NCI-H526 (cell line): ENCODE measurements at places on chromosomes 6 and 20.

DNA sequence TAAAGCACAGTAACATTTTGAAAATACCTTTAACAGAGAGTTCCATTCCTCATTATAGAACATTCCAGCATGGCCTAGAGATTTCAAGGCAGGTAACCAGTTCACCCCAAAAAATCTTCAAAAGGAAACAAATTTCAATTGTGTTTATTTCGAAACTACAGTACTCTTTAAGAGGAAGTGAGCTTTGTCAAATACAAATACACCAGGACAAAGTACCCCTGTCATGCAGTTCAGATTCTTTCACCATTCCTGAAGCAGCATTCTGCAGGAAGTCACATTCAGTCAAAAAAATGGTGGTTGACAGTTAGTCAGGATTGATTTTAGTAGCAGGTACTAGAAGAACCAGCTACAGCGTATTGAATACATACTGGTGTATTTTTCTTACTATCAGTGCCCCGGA, 89.6 kb upstream of the RIN2 start:
- no peak for DNase-seq

DNA sequence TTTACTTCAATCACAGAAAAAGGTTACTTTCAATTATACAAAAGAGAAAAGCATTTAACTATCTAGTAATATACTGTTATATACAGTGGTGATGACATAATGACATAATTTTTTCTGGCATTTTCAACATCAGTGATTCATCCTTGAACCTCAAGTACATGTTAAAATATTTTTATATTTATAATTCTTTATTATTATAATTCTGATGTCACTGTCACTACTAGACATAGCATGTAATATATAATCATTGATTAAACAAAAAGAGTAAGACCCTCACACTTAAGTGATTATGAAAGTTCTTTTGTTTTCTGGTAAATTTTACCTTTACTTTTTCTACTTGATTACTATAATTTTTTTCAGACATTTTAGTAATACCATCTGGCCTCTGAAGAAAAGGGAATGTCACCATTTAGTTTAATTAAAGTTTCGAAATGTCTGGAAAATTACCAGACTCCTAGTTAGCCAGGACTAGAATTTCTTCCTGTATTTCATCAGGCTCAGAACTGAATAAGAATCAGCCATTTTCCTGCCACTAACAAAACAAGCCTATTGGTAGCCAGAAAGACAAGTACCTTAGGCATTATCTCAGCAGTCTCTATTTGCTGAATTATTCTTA, 71.5 kb downstream of the FILIP1 start:
- no peak for DNase-seq

DNA sequence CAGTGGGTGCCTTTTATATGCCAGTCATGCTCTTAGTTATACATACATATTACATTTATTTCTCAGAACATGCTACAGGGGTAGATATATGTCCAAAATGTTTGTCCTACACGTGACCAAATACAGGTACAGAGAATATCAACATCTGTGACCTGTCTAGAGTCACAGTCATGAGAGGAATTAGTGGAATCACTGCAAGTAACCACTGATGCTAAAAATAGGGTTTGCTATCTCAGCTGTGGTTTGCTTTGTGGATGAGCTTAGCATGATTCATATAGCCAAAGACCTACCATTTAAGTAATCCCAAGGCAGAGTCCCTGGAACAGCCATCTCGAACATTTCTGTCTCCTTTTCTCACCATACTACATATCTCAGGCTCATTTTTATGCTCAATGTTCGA, 32.3 kb downstream of the GSTA3 start:
- no peak for DNase-seq

GRCh38 chr20:1941226-1941625, 46.0 kb downstream of the SIRPA start:
- no peak for DNase-seq

GRCh38 chr6:56244528-56245253, 2.7 kb downstream of the COL21A1 start:
- DNase-seq, result no peak

DNA sequence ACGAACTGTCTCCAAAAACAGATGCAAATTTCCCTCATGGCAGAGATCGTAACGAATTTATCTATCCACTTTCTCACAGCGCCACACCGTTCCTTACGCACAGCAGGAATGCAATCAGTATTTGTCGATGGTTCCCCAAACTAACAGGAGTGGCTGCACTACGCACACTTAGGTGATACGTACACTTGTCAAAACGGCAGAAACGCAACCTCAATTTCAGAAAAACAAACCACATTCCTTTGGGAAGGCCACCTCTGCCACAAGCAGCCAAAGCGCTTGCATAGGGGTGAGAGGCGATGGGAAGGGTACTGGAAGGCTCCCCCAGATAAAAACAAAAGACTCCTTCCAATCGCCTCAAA, 638 bp downstream of the MDN1 start:
- peak; percentile 59 for DNase-seq

- DNase-seq, result no peak
These were observed 129.8 kb upstream of the ZFP64 start for GRCh38 chr20:52321396-52321795.

DNA sequence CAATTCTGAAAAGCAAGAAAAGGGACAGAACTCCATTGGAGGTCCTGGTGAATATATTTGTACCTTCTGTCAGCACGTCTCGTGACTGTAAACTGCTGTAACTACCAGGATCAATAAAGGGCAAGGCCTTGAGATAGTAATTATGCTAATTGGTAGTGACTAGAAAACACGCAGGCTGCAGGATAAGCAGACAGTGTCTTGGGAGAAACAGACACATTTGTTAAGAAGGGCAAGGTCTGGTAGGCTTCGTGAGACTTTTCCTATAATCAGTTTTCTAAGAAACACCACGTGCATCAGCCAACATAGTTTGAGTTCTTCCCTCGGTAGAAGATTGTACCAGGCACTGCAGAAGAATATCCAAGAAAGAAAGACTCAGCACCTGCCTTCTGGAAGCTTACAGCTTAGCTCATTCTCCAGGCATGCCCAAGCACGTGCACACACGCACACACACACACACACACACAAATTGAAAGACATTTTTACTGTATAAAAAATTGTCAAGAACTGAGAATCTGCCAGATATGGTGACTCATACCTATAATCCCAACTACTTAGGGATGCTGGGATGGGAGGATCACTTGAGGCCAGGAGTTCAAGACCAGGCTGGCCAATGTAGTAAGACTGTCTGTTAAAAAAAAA, 167.0 kb upstream of the SASH1 start:
- no peak for DNase-seq

GRCh38 chr20:20505554-20505953, 137.7 kb downstream of the INSM1 start:
- no peak for DNase-seq
